ENCODE measurements at places on chromosomes 3 and 15.

- DNase-seq = no peak
These were observed 430.4 kb downstream of the RBMS3 start for GRCh38 chr3:29711255-29711771.

DNA sequence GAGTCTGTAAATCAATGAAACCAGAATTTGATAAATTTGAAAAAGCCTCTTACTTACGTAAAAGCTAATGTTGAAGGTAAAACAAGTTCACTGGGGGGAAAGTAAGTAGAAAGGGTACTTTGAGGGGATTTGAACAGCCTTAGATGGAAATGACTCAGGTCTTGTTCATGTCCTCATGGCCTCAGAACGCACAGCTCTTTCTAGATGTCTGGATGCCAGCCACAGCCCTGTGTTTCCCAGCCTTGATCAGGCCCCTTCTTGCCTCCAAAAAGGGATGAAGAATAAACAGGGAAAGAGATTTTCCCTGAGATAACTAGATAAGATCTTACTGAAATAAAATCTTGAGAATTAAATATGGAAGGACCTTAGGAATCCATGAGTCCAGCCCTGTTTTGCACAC lies 237.1 kb upstream of the GOLGA6L4 start:
- no peak for DNase-seq

- DNase-seq = no peak
These were observed 8.4 kb upstream of the SLCO2A1 start for GRCh38 chr3:134038071-134038491.

DNA sequence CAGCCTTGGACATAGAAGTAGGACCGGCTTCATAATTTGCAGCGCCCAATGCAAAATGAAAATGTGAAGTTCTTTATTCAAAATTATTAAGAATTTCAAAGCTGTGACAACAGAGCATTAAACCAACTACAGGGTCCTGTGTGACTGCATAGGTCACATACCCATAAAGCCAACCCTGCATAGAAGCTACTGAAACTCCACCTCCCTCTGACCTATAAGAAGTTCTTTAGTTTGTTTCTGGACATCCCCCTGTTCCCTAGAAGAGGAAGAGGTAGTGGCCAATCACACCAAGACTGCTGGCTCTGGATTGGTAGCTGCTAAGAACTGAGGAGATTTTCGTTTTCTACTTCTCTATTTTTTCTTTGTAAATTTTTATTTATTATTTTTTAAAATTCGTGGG lies 9.0 kb upstream of the SELENOT start:
- no peak for DNase-seq

GRCh38 chr15:63369296-63369695 lies 12.3 kb downstream of the CA12 start:
- no peak for DNase-seq

GRCh38 chr3:88188436-88188835 lies 38.7 kb downstream of the C3orf38 start:
- DNase-seq = peak; percentile 78

DNA sequence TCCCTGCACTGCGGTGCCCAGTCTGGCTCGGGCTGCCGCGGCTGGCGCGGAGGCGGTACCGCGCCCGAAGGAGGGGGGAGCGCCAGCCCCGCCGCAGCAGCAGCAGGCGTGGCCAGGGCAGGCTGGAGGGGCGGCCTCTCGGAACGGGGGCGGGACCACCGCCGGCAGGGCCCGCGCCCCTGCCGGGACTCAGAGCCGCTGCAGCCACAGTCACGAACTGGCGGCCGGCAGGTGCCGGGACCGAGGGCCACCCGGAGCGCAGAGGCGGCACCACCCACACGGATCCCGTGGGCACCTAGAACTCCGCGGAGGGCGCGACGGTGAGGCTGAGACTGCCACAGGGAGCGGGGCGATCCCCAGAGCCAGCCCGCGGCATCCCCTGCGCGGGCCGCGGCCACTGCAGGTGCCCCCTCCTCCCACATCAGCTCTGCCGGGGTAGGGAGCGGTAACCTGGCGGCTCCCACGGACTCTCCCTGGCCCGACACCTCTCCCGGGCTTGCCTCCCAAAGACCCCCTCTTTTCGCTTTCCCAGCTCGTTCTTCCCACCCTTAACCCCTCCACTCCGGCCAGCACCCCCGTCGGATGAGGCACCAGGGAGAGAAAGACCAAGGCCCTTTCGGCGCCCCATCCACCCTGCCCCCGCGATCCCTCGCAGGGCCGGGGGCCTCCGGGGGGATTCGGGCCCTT lies at the start of gene VWA5B2:
Gene VWA5B2, plus strand, starts transcription at position 192 of the 687 bp plus-strand sequence. CDS start 944 bp downstream, outside the sequence.
- no peak for DNase-seq

DNA sequence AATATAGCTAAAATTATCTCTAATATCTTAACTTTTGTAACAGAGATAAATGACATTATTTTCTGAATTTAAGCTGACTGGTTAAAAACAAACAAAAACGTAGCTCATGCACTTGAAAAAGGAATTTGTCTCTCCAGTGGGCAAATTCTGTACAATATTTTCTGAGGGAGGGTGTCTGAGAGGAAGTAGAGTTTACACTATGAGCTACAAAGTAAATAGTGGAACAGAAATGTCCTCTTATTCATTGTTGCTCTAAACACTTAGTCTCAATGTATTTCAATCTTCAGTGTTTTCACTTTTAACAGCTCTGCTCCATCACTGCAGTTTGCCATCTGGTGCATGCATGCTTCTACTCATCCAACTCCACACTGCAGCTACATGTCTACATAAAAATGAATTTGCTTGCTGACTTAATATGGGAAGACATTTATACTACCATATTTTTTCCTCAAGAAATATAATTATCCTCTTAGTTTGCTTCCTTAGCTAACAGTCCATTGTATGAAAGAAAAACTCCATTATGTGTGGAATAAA lies 817.4 kb upstream of the LMCD1 start:
- no peak for DNase-seq

GRCh38 chr15:52383100-52383588 lies 87.5 kb upstream of the MYO5C start:
- DNase-seq = no peak

GRCh38 chr15:55993804-55994560 lies 570 bp upstream of the NEDD4 start:
- peak; percentile 46 for DNase-seq

DNA sequence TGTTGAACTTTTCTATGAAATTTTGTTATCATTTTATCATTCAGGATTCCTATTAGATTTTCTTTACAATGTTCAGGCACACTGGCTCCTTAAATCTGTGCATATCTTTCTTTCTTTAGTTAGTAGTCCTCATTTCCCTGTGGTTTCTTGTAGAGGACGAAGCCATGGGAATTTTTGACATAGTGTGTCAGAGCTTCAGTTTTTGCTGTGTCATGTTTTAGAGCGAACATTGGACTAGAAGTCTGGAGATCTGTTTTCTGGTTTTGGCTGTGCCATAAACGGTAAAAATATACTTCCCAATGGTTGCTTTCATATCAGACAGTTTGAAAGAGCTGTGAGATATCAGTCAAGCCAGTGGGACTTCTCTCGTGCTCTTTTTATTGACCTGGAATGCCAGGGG lies 105.2 kb downstream of the CHCHD4 start:
- DNase-seq = no peak

- DNase-seq = no peak
These were observed 31.3 kb downstream of the DNASE1L3 start for GRCh38 chr3:58179235-58180098.

- peak; percentile 87 for DNase-seq
These were observed 636.8 kb downstream of the MECOM start for GRCh38 chr3:169026543-169027182.

- no peak for DNase-seq
These were observed 237.5 kb upstream of the IL12A start for GRCh38 chr3:159751146-159751545.

GRCh38 chr3:66115858-66116654 lies 77.3 kb upstream of the MAGI1 start:
- peak; percentile 79 for DNase-seq

DNA sequence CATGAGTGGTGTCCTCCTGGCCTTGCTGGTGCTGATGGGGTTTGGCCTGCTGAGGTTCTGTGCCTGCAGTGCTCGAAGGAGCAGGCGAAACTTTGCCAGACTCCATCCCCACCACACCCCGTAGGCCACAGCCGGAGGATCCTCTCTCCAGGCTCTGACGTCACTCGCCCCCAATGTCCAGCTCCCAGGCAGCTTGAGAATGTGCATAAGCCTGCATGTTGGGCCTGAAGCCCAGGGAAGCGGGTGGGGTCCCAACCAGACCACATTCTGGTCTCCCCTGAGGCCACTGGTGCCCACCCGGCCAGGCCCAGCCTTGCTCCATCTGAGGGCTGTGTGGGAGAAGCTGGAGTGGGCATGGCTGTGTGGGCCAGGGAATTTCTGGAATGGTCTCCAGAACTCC lies 109.8 kb downstream of the ASB7 start:
- no peak for DNase-seq

DNA sequence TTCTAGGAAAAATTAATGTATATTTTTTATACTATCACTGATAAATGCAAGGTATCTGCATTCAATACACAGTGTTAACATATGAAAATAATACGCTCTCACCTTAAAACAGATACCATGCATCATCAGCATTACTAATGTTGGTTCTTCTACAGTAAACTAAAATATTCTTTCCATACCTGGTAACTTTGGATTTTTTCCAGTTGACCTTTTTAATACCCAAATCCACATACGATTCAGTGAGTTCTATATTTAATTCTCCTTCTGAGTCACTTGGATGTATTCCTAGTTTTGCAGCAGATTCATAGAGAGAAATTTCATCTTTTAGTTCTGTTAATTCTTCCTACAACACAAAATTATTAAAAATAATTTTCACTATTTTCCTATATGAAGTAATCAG lies 29.9 kb downstream of the CEP152 start:
- no peak for DNase-seq

DNA sequence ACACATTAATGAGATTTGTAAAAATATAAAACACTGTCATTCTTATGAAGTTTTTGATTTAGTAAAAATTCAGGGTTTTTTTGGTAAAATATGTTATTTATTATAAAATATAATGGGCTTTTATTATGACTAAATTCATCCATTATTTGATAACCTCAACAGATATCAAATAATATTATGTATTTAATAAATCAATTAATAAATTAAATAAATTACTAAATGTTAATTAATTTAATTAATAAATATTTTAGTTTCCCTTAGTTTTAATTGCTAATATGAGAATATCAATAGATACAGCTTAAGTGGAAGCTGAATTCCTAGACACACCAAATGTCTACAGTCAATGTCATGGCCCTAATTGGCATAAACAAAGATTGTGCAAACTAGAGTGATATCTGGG lies 82.3 kb upstream of the DGKG start:
- no peak for DNase-seq

- DNase-seq = no peak
These were observed 15.7 kb downstream of the PDIA5 start for GRCh38 chr3:123082370-123083065.

DNA sequence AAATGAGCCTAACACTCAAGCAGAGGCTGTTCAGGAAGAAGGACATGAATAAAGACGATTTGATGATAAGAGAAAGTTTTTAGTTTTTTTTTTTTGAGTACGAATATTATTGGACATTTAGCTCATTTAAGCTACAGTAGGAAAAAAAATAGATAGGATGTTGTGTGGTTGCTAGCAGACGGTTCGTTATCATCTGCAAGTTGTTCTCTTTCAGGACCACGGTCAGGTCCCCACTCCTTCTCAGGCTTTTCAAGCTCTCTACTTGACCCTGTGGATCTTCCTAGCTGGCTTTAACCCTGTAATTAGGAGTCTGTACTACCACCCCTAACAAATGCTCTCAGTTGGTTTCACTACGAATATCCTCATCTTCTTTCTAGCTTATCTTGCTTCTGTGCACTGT lies 1.1 kb downstream of the KCNH8 start:
- no peak for DNase-seq

DNA sequence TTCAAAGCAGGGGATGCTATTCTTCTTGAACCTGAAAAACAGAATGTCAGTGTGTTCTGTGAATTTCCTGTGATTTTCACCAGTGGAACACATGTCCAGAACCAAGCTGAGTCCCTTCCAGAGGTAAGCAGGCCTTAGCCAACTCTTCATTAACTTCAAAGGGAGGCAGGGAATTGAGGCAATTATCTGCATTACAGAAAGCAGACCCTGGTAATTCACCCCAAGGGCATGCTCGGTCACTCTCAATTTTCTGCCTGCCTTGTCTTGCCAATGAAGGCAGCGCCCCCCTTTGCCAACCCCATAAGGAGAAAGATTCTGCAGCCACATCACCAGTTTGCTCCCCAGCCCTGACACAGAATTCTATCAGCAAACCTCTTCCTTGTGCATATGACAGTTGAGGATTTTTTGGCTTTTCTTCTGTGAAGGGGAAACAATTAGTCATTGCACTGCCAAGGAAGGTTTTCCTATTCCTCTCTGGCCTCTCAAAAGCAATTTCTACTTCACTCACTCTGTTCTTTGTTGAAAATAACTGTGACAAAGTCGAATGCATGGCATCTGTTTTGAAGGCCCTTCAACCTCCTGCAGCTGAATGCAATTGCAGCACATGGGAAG lies 85.3 kb downstream of the HHLA2 start:
- DNase-seq = no peak

DNA sequence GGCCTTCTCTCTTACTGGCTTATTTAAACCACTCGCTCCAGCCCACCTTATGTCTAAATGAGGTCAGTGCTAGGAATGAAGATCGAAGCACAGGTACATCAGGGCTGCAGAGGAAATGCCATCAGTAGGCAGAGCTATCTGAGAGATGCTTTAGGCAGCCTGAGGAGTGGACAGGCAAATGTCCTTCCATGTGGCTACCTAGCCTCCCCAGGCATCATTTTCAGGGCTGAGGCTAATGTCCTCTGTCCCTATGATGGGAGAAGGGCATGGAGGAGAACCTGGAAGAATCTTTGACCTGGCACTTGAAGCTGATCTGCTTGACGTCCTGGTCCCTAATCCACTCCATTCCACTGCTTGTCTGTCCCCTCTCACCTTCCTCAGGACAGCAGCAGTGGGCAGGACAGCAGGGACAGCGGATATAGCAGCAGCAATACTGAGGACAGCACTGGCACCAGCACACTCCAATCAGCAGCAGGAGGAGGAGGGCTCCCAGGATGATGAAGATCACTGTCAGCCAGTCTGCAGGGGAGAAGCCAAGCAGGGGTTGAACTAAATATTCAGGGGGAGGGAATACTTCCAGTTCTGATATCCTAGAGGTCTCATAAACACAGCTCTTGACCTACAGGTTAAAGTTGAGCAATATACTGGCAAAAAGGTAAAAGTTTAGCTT lies 21.0 kb downstream of the ILDR1 start:
- DNase-seq = no peak

GRCh38 chr15:71752604-71753289 lies 57.6 kb upstream of the NR2E3 start:
- peak; percentile 98 for DNase-seq

DNA sequence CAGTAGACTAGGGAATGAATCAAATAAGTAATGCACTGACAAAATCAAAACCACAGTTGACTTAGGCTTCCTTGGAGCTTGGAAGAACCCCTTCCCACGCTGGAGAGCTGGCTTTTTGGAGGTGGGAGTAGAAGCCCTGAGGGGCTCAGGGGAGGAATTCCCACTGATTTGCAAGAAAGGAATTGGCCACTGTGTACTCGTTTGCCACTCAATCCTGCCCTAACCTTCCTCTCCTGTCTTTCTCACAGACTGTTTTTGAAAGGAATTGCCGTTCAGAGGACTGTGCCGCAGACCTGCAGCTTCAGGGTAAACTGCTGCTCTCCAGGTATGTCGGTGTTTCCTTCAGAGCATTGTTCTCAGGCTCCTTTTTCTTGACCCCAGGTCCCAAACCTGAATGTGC lies 208.2 kb upstream of the CTDSPL start:
- DNase-seq = no peak
